ENCODE measurements at places on chromosomes 6 and 20. TPM values are rescaled to one million over a fixed set of nuclear protein-coding genes. Genes with fewer than 3 reads are reported as not detected.

DNA sequence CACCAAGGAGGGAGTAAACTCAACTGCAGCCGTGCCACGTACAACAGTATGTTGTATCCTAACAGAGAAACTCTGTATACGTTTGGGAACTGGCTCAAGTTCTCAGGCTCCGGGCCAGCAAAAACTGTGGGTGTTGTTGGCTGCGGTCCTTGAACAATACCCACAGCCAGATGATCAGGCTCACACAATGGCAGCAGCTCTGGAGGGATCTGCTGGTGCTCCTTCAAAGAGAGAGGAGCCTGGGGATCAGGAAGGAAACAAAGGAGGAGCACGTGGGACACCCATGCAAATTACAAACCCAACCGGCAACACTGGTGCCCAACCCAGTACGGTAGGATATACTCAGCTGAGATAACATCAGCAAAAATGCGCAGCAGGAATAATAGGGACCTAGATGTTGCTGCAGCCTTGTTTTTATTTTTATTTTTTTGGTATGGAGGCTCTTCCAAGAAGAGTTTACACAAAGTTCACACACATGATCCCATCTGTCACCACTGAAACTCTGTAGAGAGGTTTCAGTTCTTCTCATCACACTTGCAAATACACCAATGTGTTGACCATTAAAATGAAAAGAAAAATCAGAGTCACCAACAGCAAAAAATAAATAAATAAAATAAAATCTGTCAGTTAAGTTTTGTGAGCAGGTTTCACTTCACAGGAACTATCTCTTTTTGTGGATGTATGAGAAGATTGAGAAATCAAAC lies 41.2 kb upstream of the PDE10A start:
- no peak for DNase-seq

DNA sequence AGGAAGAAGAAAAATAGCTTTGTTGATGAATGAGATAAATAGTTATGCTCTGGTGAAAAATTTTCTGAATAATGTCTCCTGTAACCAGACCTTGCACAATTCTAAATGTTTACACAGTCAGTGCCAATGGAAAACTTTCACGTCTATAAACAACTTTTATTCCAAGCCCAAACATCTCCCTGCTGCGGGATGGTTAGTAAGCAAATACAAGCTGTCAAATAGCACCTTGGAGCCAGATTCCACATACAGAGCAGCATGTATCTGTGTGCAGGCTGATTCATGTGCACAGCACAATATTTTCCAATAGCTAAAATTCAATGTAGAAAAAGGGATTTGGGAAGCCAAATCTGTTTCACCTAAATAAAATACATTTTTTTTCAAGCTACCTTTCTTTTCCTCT lies 813.3 kb downstream of the HACE1 start:
- no peak for DNase-seq

DNA sequence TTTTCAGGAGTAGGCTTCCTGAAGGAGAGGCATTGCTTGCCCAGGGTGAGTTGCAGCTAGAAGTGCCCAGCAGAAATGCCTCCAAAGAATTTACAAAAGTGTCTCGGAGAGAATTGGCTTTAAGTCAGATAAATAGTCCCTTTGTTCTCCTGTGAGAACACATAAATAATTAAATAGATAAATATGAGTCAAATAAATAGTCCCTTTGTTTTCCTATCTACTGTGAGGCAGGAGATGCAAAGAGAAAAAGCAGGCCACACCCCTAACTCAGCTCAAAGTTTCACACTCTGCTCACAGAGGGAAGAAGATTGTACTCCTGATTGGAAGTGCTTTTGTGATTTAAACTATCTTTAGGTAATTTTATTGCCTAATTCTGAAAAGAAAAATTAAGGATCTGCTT lies 180.7 kb upstream of the PRSS16 start:
- no peak for DNase-seq

DNA sequence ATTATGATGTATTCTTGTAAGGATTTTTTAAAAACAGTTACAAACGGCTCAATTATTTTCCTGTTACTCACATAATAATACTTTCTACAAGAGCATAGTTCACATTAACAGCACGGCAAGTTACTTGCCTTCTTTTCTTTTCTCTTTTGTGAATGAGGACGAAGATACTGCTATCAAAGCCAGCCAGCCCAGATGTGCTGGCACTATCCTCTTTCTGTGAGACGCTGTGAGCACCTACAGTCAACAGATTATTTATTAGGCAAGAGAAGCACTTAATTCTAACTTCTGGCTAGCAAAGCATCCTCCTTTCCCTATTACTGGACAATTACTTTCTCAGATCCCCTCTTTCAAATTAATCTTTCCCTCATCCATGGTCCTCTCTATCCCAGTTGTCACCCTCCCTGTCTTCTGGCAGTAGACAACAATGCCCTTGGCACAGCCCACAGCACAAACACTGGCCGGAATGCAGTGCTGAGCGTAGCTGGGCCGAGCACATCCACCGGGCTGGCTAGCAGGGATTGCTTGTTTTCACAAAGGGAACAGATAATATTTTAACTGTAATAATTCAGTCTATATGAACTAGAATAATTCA lies 262.1 kb downstream of the FOXC1 start:
- DNase-seq, result no peak

DNA sequence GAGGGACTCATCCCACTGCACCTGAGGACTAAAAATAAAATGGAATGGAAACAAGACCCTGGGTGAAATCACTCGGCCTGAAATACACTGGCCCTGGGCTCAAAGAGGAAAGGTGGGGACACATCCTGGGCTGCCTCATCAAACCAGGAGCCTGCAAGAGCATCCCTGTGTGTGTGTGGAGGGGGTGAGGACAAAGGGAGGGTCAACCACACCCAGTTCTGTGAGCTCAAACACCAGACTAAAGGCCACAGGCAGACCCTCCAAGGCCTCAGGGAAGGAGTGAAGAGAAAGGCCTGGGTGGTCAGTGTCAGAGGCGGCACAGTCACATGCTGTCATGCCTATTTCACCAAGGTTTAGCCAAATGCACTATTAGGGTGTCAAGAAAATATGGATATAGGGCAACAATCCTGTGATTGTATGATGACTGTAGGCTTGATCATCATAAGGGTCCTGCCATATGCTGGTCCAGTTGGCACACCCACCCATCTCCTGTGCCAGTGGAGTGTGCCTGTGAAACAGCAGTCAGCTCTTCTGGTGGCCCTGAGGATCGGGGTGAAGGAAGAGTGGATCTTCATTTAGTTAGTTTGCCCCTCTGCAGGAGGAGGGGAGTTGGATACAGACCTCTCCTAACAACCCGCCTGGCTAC lies 28.9 kb downstream of the SRSF3 start:
- no peak for DNase-seq

- no peak for DNase-seq
Measured at GRCh38 chr6:156933201-156934068, 156.3 kb downstream of the ARID1B start.

DNA sequence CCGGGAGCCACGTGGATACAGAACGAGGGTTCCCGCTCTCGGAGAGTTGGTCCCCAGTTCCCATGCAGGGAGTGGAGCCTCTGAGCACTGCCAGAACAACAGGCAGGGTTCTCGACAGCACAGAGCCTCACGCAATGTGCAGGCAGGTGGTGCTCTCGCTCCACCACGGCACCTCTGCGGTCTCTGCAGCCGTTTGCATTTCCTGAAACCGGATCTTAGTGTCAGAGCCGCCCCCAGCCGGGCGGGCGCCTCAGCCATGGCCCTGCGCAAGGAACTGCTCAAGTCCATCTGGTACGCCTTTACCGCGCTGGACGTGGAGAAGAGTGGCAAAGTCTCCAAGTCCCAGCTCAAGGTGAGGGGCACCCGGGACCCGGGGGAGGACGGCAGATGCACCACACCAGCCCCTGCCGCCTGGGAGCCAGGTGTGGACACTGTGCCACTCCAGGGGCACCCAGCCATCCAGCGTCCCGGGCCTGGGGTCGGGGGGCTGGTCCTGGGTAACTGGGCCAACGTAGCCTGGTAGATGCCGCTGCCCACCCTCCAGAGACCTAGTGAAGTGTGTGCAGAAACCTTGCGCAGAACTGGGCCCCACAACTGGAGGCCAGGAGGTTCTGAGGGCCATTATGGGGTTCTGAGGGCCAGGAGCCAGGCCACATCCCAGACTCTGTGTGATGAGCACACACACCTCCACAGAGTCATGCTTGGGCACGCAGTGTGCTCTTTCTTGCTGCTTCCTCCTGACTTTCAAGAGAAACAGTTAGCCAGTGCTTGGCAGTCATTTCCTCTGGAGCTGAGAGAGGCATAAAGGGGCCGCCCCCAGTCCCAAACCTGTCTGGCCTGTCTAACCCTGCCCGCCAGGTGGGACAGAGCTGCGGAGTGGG lies at the start of gene DEF6:
Gene DEF6, plus strand, starts transcription at position 218 of the 881 bp plus-strand sequence. Its CDS starts 39 bp downstream, at position 257.
- DNase-seq, result no peak

DNA sequence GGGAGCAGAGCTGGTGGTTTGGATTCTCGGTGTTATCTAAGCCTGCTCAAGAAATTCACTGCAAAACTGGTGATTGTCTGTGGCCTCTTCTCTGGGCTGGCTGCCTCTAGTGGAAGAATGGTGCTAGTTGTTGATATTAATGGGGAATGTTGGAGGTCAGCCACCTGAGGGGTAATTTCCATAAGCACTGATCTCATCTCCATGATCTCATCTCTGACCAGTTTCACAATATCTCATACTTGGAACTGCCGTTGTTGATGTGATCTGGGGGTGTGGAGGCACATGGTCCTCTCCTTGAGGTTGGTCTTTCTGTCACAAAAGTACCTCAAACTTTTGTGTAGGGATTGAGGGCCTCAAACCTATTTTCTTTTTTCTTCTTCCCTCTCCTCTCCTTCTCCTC lies 102.6 kb downstream of the CD109 start:
- no peak for DNase-seq

GRCh38 chr20:64101731-64102621 lies 5.4 kb downstream of the NPBWR2 start:
- no peak for DNase-seq

- DNase-seq, result no peak
Measured at GRCh38 chr6:159957071-159957673, 11.7 kb upstream of the IGF2R start.

The TREML1 gene
- total RNA-seq, result not detected

The PDYN gene
- not detected for total RNA-seq
